ENCODE measurements at places on chromosomes 6 and 20.

- no peak for DNase-seq
Observed at GRCh38 chr6:3305216-3305565, 46.4 kb downstream of the PSMG4 start.

DNA sequence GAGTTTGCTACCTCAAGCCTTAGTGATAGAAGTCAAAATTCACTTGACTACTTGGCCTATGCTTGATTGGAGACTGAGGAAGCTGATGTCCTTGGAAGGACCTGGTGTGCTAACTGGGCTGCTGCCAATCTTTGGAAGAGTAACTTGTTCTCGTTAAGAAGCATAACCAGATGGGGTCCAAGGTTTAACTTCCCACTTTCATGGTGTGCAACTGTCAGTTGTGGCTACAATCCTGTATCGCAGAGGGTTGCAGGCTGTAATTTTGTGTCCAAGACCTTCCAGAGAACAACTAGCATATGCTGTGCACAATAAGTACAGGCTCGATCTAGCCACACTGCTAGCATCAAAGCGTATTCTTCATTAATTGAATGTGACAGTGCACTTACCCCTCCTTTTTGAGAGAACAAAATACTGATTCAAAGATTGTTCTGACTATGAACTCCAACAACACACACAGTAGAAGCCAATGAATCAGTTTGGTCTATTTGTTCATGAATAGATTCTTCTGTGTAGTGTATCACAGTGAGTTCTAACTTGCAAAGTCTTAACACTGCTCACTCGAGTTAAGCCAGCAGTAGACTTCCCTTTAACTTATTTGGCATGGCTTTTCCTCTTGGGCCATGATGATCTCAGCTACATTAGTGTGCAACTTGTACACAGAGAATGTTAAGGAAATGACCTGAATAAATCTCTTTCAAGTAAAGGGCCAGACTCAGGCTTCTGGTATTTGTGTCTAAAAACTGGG lies 15.8 kb upstream of the PLCB1 start:
- DNase-seq = no peak

DNA sequence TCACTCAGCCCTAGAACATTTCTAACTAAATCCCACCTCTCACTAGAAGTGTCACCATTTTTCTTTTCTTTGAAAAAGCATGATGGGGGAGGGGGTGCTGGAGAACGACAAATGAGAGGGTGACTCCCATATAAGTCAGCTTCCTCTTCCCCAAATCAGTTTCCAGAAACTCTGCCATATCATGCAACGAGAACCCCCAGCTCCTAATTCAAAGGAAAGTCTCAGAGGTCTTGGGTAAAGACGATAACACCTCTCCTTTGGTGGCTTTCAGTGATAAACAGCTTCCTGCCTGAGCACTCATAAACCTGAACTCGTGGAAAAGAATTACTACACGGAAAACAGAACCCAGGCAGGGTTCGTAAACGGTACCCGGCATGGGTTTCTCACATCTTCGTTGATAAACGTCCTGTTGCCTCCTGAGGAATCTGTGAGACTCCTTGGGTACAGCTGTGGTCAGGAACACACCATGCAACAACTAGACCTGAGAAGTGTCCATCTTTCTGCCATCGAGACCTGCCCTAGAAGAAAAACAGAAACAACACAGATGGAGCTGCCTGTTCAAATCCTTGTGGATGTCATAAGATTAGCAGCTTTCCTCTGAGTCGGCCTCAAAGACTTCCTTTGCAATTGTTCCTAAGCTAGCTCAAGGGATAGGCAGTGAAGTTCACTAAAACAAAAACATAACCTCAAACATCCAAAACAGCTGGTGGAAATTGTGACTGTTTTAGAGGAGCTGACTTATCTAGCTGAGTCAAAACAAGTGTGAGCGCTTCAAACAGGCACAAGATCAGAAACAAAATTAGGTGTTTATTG lies 185.8 kb upstream of the PRDM1 start:
- DNase-seq = no peak

DNA sequence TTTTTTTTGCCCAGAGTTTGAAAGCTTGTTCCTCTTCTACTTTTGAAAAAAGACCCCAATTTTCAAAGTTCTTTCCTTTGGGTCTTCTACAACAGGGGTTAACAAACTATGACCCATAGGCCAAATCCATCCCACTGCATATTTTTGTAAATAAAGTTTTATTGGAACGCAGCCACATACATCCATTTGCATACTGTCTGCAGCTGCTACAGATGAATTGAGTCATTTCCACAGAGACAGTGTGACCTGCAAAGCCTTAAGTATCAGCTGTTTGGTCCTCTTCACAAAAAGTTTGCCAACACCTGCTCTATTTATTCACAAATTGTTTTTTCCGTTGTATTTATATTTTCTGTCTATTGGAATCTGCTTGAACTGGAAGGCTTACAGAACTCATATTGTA lies 189.2 kb downstream of the TBC1D7 start:
- DNase-seq = no peak

DNA sequence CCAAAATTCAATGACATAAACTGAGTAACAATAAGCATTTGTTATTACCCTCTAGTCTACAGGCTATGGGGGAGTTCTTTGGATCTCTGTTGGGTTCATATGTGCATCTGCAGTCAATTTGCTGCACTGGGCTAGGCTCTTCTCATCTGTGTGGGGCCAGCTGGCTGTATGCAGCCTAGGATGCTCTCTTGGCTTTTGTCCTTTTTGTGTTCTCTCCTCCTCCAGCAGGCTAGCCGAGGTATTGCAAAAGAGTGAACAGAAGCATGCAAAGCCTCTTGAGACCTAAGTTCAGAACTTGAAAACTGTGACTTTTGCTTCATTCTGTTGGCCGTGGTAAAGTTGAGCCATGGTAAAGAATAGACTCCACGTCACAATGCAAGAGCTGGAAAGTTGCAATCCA lies 62.8 kb upstream of the FOXO3 start:
- DNase-seq = peak; percentile 35

DNA sequence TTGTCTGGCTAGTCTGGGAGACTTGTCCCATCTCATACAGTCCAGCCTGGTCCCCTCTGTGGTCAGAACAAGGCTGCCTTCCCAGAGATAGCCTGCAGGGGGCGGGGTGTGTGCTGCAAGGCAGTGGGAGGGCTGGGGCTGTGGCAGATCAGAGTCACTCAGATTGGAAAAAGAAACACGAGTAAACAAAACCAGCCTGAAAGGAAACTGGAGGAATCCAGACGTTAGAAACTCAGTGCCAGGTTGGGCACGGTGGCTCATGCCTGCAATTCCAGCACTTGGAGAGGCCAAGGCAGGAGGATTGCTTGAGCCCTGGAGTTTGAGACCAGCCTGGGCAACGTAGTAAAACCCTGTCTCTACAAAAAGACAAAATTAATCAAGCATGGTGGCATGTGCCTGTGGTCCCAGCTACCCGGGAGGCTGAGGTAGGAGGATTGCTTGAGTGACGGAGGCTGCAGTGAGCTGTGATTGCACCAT lies 20.2 kb downstream of the LEMD2 start:
- DNase-seq = no peak

- DNase-seq = no peak
Observed at GRCh38 chr6:144338951-144339700, 54.0 kb downstream of the UTRN start.

DNA sequence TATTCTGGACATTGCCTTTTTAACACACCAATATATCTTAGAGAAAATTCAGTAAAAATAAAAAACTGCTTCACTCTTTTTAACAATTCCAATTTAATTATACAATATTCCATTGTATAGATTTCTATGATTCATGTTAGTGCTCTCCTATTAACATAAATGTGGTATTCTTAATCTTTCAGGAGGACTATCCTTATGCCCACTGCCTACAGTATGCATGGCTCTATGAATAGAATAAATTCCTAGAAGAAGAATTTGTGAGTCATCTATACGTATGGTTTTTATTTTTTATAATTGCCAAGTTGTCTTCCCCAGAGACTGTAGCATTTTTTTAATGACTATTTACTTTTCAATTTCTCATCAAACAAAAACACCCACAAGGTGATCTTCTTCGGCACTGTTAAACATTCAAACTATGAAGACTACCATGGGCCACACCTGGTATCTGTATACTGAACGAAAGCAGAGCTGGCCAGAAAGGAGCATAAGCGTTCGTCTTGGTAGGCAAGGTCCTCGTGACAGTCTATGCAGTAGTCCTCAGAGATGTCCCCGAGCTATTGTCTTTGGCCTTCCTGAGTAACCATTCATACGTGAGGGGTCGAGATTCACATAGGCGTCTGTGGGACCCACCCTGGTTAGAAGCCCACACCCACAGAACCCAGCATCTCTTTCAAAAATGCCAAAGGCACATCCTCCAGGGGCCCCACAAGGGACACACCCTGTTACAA lies 74.6 kb downstream of the KIF16B start:
- no peak for DNase-seq

- no peak for DNase-seq
Observed at GRCh38 chr6:37867756-37868446, 48.4 kb downstream of the ZFAND3 start.

- DNase-seq = no peak
Observed at GRCh38 chr6:90179190-90180169, 117.2 kb downstream of the BACH2 start.

DNA sequence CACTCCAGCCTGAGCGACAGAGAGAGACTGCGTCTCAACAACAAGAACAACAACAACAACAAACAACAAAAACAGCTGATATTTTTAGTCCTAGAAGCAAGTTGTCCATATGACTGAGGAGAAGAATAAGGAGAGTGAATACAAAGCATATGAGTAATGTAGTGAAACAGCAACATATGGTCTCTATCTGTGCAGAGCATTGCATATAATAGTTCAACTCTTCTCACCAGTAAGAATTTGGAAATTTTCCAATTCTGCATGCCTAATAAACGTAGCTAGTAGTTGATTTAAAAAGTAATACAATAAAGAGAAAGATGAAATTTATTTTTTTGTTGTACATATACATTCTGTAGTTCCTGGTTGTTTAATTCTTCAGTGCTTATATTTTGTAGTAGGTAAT lies 129.7 kb upstream of the FAM83B start:
- DNase-seq = no peak

- DNase-seq = no peak
Observed at GRCh38 chr6:81562169-81562568, 190.3 kb downstream of the TENT5A start.

DNA sequence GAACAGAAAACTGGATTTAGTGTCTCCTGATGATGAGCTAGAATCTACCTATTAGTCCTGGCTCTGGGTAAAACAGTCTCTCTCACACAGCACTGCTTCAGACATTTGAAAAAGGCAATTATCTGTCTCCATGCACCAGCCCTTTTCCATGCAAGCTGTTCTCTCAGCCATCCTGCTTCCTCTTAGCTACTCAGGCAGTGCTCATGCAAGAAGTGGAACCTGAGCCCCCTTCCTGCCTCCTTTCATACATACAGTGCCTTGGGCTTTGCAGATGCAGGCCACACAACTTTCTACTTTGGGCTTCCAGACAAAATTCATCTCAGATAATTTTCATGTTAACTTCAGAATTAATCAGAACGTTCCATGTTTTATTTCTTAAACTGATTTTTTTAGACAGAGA lies 151.3 kb downstream of the RALGAPA2 start:
- no peak for DNase-seq

GRCh38 chr20:7264137-7264536 lies 496.7 kb downstream of the BMP2 start:
- no peak for DNase-seq

- no peak for DNase-seq
Observed at GRCh38 chr20:11686820-11687543, 230.7 kb upstream of the BTBD3 start.

GRCh38 chr20:50186151-50186885 lies 4.3 kb upstream of the CEBPB start:
- peak; percentile 83 for DNase-seq

DNA sequence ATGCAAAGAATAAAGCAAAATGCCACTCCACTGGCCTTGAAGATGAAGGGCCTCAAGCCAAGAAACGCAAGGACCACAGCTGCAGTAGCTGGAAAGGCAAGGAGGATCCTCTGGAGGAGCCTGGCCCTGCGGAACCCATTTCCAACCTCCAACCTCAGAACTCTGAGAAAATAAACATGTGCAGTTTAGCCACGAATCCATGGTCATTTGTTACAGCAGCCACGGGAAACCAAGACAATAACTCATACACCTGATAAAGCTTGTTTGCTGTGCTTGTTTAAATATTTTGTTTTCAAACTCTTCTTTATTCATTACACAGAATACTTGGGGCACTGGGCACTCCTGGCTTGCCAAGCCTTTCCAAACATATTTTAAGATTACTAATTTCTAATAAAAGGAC lies 10.4 kb downstream of the SERPINB6 start:
- DNase-seq = no peak

DNA sequence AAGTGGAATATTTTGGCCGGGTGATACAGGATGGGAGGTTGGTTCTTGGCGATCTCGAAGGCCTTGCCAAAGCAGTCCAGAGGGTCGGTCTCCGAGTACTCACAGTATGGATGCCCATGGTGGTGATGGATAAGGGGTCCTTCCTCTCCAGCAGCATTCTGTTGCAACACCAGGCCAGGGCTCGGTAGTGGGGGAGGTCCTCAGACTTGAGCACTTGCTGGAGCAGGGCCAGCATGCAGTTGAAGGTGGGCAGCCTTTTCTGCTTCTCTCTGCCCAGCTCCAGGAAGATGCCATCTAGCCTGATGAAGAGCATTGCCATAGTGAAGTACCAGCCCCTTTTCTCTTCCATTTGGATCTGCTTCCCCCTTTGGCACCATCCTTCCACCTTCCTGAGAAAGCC lies 99.4 kb upstream of the MCHR2 start:
- DNase-seq = no peak

DNA sequence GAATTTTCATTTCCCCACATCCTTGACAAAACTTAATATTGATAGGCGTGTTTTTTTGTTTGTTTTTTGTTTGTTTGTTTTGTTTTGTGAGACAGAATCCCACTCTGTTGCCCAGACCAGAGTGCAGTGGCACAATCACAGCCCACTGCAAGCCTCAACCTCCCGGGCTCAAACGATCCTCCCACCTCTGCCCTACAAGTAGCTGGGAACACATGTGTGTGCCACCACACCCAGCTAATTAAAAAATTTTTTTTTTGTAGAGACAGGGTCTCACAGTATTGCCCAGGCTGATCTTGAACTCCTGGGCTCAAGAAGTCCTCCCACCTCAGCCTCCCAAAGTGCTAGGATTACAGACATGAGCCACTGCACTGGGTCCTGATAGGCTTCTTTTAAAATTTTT lies 9.2 kb downstream of the CEP57L1 start:
- no peak for DNase-seq

DNA sequence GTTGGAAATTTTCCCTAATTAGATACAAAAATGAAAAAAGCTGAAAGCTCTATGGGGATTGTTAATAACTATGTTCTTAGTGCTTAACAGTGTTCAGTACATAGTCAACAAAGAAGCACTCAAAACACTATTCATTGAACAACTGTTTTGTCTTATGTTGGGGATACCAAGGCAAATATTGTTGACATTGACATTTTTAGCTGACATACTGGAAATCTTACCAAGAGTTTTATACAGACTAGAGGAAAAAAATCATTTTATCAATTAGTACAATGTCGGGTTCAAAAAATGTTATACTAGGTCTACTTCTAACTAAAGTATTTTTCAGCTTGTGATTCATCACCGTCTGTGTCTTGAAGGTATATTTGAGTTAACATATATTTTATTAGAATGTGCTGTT lies 40.2 kb downstream of the KLHL31 start:
- DNase-seq = no peak

- no peak for DNase-seq
Observed at GRCh38 chr6:29811377-29811776, 16.2 kb upstream of the HLA-G start.
